ENCODE measurements at places on chromosomes 5 and 9. TPM values are rescaled to one million over a fixed set of nuclear protein-coding genes. Genes with fewer than 3 reads are reported as not detected.
A peak's percentile ranks its signal among the peaks of the same experiment; 100 is the strongest.

GRCh38 chr9:113668061-113668460, 204.5 kb downstream of the RGS3 start:
- no peak for ATAC-seq

- no peak for ATAC-seq
These were observed 233.1 kb upstream of the GAS1 start for GRCh38 chr9:87180361-87180760.

GRCh38 chr5:141853895-141854626, 24.1 kb downstream of the PCDH1 start:
- ATAC-seq, result no peak

DNA sequence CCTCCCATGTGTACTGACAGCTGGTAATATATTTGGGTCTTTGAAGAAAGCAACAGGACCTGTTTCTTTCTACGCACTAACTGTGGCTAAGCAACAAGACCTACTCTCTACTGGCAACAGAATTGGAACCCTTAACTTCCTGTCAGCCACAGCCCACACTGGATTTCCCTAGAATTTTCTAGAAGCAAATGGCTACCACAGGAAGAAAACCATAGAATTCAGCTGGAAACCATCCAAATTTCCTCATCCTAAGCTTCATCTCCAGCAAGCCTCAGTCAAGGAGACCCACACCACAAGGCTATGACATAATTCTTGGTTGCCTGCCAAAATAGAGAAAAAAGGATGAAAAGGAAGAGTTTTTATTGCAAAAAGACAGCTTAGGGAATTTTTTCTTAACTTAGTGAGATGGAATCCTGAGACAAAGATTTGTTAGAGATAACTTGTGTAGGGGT, 171.8 kb upstream of the TNC start:
- no peak for ATAC-seq

GRCh38 chr5:61563401-61563800, 231.3 kb downstream of the ZSWIM6 start:
- no peak for ATAC-seq

- ATAC-seq, result no peak
These were observed 64.4 kb downstream of the MAP1B start for GRCh38 chr5:72171667-72172066.

DNA sequence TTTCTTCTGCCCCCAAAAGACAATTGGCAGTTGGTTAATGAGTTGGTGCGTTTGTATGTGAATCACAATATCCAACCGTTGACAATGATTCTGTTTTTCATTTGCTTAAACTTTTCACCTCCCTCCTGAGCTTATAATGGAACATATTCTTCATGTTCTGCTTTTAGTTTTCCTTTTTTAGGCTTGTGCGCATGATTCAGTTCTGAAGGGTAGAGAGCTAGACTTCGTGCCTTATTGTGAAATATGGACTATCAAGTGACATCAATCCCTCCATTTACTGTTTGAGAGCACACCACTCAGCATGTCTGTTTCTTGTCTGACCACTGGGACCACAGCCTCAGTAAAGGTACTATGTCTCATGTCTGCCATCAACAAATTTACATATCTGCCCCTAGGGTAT, 30.5 kb upstream of the LPAR1 start:
- ATAC-seq, result no peak

DNA sequence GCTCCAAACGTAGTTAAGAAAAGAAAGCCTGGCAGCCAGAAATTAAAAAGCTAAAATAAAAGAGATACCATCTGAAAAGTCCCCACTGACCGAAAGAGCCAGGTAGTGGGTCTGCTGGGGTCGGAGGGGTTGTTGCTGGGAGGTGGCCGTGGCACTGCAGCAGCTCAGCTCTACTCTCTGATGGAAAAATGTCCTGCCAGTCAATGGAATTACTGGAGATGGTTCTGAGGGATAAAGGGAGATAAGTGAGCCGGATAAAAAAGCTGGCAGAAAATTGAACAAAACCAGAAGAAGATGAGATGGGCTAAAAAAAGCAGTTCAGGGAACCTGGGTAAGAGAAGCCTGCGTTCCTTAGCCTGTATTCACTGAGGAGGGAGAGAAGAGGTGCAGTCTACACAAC, 202.8 kb downstream of the SREK1 start:
- ATAC-seq, result no peak

DNA sequence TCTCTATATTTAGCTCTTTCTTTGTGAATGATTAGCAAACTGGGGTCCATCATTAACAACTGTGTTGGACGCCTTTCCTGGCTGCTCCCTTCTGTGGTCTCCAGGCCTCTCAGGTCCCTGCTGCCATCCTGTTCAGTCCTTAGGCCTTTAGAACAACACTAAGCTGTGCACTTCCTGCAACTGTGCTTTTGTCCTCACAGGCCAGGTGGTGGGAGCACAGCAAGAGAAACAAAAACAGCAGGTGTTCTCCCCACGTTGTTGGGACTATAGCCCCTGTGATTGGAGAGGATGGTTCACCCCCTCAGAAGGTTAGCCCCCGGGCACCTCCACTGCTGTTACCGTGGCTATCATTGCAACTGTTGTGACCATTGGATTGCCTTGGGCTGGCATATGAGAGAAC, 41.7 kb upstream of the CLINT1 start:
- no peak for ATAC-seq

- no peak for ATAC-seq
These were observed 208.0 kb upstream of the ARRDC3 start for GRCh38 chr5:91591076-91591475.

GRCh38 chr5:171999877-172000276, 6.6 kb downstream of the FBXW11 start:
- peak; percentile 77 for ATAC-seq

GRCh38 chr9:134501761-134502265, 139.8 kb upstream of the COL5A1 start:
- ATAC-seq, result no peak

DNA sequence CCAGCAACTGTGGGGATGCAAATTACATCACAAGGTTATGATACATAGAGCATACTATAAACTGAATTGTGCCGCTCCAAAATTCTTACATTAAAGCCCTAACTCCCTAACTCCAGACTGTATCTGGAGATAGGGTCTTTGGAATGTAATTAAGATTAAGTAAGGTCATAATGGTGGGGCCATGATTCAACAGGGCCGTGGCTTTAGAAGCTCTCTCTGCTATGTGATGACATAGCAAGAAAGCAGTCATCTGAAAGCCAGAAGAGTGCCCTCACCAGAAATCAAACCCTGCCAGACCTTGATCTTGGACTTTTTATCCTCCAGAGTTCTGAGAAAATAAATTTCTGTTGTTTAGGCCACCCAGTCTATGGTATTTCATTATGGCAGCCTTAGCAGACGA, 123.9 kb downstream of the FBXL17 start:
- no peak for ATAC-seq

GRCh38 chr5:56330806-56331205, 97.7 kb upstream of the ANKRD55 start:
- no peak for ATAC-seq

- peak; percentile 60 for ATAC-seq
These were observed 93.4 kb downstream of the KCNIP1 start for GRCh38 chr5:170597109-170597751.

DNA sequence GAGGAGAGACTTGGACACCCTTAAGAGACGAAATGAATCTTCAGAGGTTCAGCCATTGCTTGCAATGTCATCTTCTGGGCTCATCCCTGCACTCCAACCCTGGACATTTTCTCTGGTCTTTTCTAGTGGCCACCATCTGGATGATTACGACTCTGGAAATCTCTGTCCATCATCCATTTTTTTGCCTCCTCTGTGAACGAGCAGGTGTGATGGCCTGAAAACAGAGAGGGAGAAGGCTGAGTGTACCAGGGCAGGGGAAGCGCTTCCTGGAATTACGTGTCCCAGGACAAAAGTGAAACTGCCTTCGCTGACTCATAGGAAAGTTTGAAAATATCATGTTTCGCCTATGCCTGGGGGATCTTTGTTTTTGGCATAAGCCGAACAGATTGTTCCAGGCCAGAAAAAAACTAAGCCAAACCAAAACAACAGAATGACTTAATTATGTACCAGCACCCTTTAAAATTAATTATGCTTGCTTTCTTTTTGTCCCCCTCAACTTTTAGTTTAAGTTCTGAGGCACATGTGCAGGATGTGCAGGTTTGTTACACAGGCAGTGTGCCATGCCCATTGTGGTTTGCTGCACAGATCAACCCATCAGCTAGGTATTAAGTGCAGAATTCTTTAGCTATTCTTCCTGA, 31.9 kb downstream of the ANKRD33B start:
- ATAC-seq, result peak; percentile 91

GRCh38 chr5:133232435-133232834, 180.6 kb downstream of the HSPA4 start:
- no peak for ATAC-seq

GRCh38 chr5:20536813-20537212, 548.8 kb upstream of the CDH18 start:
- ATAC-seq, result no peak

DNA sequence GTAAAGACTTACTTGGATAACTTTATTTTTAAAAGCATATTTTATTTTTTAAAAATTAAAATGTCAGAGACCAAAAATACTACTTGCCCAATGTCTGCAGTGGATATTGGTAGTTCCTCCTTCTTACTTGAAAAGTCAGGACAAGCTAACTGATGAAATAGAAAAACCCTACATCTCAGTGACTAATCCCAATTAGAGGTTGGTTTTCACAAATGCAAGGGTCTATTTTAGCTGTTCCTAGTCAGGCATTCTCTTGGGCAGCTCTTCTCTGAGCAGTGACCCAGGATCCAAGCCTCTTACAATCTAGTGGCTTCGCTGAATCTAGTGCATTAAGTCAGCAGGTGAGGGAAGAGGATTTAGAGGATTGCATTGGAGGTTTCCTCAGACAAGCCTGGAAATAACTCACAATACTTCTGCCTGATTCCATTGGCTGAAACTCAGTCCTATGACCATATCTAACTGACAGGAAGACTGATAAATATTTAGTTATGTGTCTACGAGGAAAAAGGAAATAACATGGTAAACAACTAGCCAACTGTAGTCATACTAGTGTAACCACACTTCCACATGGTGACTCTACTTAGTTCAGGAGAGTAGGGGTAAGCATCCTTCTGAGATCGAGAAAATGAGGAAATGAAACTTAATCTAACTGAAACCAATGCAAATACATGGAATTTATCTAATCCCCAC, 34.2 kb upstream of the MIER3 start:
- peak; percentile 39 for ATAC-seq

GRCh38 chr5:90284375-90284774, 125.2 kb downstream of the CETN3 start:
- no peak for ATAC-seq

DNA sequence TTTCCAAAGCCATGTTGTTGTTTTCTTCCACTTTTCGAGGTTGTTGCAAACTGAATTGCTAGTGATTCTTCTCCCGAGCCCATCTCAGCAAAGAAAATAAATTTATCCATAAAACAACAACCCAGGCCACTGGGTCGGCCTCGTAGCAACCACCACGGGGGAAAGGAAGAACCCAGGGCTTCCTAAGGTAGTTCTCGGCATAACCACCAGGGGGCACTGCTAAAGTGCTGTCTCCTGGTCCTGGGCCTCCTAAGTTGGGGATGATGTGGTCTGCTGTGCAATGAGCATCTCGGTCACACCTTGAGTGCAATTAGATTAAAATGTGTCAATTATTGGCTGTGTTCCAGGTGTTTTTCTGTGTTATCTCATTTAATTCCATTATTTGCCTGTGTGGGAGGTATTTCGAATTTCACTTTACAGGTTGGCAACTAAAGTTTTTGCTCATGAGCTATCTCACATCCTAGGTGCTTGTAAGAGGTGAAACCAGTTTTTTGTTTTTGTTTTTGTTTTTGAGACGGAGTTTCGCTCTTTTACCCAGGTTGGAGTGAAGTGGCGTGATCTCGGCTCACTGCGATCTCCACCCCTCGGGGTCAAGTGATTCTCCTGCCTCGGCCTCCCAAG, 102.8 kb upstream of the DAP start:
- peak; percentile 73 for ATAC-seq

DNA sequence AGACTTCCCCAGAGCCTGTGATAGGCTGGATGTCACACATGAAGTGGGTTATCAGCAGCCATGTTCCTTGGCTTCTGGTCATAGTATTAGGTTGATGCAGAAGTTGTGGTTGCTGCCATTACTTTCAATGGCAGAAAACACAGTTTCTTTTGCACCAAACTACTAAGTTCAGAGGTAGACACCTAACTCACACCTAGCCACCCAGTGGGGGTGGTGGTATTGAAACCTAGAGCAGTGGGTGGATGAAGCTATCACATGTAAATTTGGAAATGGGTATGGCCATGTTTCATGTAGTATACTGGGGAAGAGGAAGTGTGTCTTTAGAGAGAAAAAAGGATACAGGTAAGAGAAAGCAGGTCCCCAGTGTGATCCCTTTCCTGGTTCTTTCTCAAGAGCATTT, 347.9 kb upstream of the SEMA6A start:
- no peak for ATAC-seq

GRCh38 chr5:174811438-174811837, 87.1 kb downstream of the MSX2 start:
- ATAC-seq, result no peak

DNA sequence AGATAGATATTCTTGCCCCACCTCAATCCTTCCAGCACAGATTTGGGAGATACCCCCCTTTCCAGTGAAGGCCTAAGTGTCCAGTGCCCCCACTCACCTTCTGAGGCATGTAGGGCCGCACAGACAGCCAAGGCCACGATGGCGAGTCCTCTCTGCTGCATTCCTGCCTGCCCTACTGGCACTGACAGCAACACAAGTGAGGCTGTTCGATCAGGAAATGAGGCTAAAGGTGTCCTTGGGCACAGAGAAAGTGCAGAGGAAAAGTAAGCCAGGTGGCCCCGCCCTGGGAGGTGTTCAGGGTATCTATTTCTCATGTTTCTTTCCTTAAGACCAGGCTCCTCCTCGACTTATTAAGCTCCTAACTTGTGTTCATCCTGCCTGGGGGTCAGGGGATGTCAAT, at the start of gene CCL28:
Gene CCL28, minus strand, starts transcription at position 236 of the 400 bp plus-strand sequence. Its CDS starts 75 bp downstream, at position 161.
- no peak for ATAC-seq

DNA sequence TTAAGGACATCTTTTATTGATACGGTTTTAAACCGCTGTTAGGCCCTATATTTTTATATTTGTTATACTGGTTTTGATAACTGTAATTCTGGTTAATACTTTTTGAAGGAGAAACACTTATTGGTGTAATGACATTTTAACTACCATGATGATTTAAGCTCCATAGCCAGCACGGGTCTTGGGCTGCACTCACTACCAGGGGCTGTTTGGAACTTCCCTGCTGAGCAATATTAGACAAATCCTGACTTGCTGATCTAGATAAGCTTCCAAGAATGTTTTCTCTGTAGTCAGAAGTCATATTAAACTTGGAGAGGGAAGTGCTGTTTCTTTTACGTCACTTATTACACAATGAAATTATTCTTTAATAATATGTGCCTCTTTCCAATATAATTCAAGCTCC, 540.0 kb upstream of the GRAMD2B start:
- no peak for ATAC-seq

- ATAC-seq, result no peak
These were observed 422.9 kb downstream of the EBF1 start for GRCh38 chr5:158676642-158677469.

GRCh38 chr5:143734456-143734780, 77.5 kb upstream of the HMHB1 start:
- ATAC-seq, result no peak

LRRC19 gene
- 0.08 TPM for total RNA-seq

LHX6 gene
- total RNA-seq, result 1.3 TPM

ORM1 gene
- total RNA-seq, result 1.6 TPM

SAPCD2 gene
- total RNA-seq, result 13.8 TPM

RAB24 gene
- total RNA-seq, result 31.8 TPM

EMB gene
- total RNA-seq, result 5.7 TPM

CTNND2 gene
- total RNA-seq, result not detected

FOXD4L4 gene
- total RNA-seq, result 0.52 TPM

FBP1 gene
- 1.2 TPM for total RNA-seq

TUSC1 gene
- total RNA-seq, result 7.9 TPM

GDF9 gene
- total RNA-seq, result 0.36 TPM

ARHGEF37 gene
- total RNA-seq, result 23.6 TPM

FRMPD1 gene
- total RNA-seq, result 0.04 TPM

LRRC70 gene
- total RNA-seq, result 0.16 TPM

OR1J2 gene
- total RNA-seq, result not detected

PHF24 gene
- 0.48 TPM for total RNA-seq

All from esophagus mucosa (tissue), 1 donor.